ENCODE measurements at places on chromosomes 3 and 15.

- DNase-seq = no peak
Measured at GRCh38 chr15:73901126-73901810, 25.0 kb upstream of the LOXL1 start.

DNA sequence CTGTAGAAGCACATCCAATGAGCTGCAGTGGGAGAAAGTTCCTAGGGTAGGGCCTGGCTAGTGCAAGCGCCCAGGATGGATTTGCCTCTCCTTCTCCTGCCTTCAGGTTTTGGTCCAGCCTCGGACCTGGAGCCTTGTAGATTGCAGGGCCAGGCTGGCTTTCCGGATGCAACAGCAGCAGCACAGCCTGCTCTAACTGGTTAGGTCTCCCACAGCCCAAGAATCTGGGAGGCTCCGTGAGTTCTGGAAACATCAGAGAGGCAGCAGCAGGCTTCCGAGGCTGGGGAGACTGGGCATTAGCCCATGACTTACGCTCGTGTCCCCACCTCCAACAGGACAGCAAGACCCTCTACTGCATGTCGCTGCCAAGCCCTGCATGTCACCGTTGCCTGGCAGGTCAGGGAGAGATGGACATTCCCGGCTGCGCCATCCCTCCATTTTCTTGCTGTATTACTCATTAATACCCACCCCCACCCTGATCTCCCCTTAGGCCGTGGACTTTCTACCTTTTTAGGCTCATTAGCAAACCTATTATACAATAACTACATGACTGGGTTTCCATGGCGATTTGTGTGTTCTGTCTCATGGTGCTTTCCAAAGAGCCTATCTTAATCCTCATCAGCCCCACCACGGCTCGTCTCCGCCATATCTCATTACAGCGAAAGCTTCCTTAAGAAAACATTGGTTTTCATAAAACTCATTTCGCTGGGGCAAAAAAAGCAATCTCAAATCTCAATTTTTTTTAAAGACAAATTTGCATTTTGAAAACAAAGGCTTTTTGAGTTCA is 40.9 kb upstream of the RGMA start:
- DNase-seq = no peak

DNA sequence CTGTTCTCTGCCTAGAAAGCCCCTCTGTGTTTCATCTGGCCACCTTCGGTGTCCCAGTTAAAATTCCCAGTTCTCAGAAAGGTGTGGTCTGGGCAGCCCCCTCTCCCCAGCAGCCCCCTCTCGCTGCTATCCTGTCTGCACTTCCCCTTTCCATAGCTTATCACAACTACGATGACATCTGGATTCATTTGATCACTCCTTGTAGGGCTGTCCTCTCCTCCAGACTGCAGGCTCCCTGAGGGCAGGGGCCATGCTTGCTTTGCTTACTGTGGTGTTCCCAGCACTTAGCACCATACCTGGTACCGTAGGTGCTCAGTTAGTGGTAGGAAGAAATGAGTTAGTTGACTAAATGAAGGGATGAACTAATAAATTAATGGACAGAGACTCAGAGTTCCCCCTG is 26.3 kb upstream of the GOLGA6C start:
- no peak for DNase-seq

DNA sequence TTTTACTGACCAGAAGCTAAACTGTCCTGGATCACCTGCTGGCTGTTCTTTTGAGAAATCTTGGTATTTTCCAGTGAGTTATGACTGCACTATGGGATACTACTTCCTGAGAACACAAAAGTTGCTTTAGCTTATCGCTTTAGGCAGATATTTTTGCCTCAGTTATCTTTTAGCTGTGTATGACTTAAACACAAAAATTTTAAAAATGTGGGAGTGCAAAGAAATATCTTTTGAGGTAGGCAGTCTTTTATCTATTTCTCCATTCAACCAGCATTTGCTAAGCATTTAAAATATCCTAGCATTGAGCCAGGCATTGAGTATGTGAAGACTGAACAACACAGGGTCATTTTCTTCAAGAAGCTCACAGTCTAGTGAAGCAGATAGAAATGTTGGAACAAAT is 981.9 kb downstream of the FHIT start:
- DNase-seq = no peak

DNA sequence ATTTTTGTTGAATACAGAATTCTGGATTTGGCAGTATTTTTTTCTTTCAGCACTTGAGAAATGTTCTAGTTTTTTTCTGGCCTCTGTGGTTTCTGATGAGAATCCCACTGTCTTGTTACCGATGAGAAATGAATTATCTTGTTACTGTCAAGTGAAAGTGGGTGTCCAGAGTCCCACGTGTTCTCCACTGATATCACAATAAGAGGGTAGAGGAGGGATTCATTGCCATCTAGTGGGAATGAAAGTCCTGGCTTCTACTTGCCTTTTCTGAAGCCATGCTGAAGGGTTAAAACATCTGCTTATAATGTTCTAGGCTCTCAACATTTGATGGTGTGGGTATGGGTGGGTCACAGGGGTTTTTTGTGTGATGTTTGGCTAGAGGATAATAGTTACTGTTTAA is 66.1 kb downstream of the SEC22A start:
- DNase-seq = no peak

GRCh38 chr3:24400450-24400849 is 94.2 kb downstream of the THRB start:
- DNase-seq = no peak

DNA sequence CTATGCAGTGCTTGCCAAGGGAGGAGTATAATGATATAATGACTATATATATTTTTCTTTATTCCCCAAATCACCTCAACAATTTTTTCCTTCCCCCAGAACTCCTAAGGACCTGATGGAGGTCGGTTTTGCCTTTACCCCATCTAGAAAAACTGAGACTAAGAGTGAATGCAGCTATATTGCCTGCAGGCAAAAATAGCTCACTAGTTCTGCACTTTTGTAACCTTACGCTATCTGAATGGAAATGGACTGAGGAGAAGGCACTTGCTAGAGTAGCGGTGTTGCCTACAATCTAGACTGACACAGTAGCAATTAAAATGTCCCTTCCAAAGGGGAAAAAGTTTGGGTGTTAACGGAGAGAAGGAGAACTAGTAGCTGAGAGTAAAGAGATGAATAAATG is 379.5 kb upstream of the SEMA6D start:
- DNase-seq = no peak

DNA sequence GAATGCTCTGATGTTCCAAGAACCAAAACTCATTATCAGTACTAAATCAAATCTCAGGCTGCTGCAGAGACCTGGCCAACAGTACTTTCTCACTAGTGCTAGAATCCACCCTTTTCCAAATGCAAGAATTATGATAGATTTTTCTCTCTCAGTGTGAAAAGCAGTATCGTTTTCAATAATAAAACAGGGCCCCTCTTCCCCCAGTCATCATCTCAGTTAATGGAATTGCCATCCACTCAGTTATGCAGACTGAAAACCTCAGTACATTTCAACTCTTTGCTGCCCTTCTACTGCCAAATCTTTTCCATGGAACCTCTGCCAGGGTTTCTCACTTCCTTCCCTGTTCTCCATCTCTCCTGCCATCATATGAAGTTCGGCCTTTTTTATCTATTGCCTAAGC is 72.4 kb upstream of the FGF12 start:
- no peak for DNase-seq

GRCh38 chr3:177367788-177368187 is 170.5 kb upstream of the TBL1XR1 start:
- DNase-seq = no peak

DNA sequence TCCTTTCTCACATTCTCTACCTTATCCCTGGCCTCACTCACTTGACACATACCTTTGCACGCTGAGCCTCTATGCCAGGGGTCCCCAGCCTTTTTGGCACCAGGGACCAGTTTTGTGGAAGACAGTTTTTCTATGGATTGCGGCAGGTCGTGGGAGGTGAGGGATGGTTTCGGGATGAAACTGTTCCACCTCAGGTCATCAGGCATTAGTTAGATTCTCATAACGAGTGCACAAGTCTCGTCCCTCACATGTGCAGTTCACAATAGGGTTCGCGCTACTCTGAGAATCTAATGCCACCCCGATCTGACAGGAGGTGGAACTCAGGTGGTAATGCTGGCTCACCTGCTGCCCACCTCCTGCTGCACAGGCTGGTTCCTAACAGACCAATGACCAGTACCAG is 112.5 kb upstream of the EIF1B start:
- DNase-seq = no peak

DNA sequence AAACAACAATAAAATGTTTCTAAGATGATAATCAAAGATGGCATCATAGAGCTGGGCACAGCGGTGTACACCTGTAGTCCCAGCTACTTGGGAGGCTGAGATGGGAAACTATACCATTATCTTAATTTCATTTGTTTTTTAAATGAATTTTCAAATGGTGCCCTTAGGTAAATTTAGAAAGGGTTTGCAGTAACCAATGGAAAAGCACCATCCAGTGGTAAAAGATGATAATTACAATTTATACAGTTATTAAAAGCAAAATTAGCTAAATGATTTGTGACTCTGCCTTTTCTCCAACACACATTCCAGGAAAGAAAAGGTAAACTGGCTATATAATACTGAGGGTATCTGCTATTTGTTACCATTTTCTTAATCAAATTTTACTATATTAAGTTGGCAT is 14.4 kb upstream of the ANKRD28 start:
- DNase-seq = no peak

DNA sequence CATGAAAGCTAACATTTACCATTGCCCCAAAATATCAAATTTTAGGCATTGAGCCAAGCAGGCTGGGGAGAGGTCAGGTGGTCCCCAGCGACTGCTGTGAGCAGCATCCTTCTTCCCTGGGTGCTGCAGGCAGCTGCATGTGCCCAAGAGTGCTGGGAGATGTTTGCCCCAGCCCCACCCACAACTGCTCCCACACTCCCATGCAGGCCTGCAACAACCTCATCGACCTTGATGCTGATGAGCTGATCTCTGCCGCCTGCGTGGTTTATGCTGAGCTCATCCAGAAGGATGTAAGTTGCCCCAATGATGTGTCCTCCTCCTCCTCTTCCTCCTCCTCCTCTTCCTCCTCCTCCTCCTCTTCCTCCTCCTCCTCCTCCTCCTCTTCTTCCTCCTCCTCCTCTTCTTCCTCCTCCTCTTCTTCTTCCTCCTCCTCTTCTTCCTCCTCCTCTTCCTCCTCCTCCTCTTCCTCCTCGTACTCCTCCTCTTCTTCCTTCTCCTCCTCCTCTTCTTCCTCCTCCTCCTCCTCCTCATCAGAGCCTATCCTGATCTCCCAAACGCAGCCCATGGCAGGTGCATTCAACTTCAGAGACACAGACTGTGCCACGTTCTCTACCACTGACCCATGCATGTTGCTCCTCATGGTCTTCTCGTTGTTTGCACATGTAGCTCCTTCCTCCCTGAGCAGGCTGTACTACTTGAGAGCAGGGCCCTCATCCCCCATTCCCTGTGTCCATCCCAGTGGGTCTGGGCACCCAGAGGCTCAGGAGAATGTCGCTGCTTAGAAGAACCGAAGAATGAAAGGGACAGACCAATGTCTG is 15.1 kb downstream of the TBC1D21 start:
- peak; percentile 60 for DNase-seq

Data from testis (tissue), 5 donors.